ENCODE measurements at places on chromosomes 2 and 18.

DNA sequence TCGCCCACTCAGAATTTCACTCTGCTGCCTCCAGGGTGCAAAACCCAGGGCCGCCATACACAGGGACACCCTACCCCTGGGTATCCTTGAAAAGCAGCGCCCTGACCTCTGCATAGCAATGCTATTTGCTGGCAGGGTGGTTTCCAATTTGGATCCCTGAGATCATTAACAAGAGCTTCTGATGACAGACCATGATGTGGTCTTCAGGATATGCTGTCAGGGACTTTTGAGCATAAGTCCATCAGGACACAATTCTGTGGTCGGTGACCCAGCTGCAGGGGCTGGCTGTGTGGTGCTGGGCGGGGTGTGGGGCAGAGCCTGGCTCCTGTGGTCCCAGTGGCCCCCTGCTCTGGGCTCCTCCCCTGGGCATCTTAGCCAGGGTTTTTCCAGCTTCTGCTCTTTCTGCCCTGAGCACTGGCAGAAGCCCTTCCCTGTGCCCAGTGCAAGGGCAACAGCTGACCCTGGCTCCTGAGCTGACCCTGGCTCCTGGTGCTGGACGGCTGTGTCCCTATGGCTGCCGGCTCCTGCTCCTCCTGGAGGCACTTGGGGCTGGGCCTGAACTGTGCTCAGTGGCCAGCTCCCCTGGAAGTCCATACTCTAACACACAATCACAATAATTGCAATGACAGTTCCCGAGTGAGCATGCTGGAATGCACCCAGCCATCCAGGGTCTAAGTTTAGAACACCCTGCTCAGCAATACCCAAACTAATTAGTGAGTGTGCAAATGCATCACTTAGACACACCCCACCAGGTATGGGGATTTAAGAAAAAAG, 271.5 kb downstream of the HDAC4 start:
- DNase-seq, result no peak

GRCh38 chr2:74391580-74392448, 11.7 kb upstream of the DCTN1 start:
- DNase-seq, result peak; percentile 61

- no peak for DNase-seq
Observed at GRCh38 chr2:118761771-118762170, 85.7 kb downstream of the EN1 start.

DNA sequence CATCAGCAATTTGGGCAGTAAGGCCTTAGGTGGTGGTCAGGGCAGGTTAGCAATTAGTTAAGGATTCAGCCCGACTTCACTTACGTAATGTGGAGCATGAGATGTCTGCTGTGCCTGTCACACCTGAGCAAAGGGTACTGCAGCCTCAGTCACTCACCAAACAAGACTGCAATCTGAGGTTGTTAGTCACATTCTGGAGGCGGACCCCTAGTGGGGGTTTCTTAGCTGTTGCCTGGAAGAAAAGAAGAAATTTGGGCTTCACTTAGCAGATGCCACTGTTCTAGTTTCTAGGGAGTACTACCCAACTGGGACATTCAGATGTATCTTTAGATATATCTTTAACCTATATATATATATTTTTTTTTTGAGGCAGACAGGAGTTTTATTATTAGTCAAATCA, 529.9 kb downstream of the SLC4A3 start:
- DNase-seq, result no peak

- DNase-seq, result no peak
Observed at GRCh38 chr2:218270721-218271486, 585 bp downstream of the PNKD start.

GRCh38 chr2:111216811-111217652, 96.3 kb downstream of the BCL2L11 start:
- DNase-seq, result no peak

GRCh38 chr18:32018331-32019250, at the start of gene RNF125:
RNF125 (plus strand) TSS chr18:32018825; CDS start chr18:32018864, 39 bp downstream.
- DNase-seq, result peak; percentile 97

Measured in GF-D8 (cell line).